Activated naive CD4-positive, alpha-beta T cell treated with anti-CD3 and anti-CD28 coated beads for 36 hours (primary cell): ENCODE measurements at places on chromosomes 1 and 21. TPM values are rescaled to one million over a fixed set of nuclear protein-coding genes. Genes with fewer than 3 reads are reported as not detected.

S100A8 gene
- total RNA-seq = not detected

RBM8A gene
- 242 TPM for total RNA-seq

AMY2A gene
- total RNA-seq = not detected

MAN1A2 gene
- 14.6 TPM for total RNA-seq

OR2AK2 gene
- not detected for total RNA-seq

SHISAL2A gene
- 11.3 TPM for total RNA-seq

FAM177B gene
- not detected for total RNA-seq

CCDC190 gene
- total RNA-seq = not detected

LCE3D gene
- not detected for total RNA-seq

PLA2G2D gene
- 0.19 TPM for total RNA-seq

PRAMEF5 gene
- not detected for total RNA-seq

CYP4A11 gene
- not detected for total RNA-seq

ADAMTSL4 gene
- 1.3 TPM for total RNA-seq

CATSPERE gene
- total RNA-seq = 0.17 TPM

ARHGAP29 gene
- total RNA-seq = 0.37 TPM

C8A gene
- not detected for total RNA-seq

APOBEC4 gene
- not detected for total RNA-seq

SPRR3 gene
- not detected for total RNA-seq

KCNE2 gene
- not detected for total RNA-seq

COL6A1 gene
- total RNA-seq = 1.6 TPM

KCNAB2 gene
- 166 TPM for total RNA-seq

HORMAD1 gene
- not detected for total RNA-seq

EXTL1 gene
- not detected for total RNA-seq

KCNQ4 gene
- total RNA-seq = 0.49 TPM

KIF2C gene
- total RNA-seq = 147 TPM

GPR25 gene
- total RNA-seq = not detected

SETD4 gene
- 15.2 TPM for total RNA-seq

SPATA21 gene
- total RNA-seq = not detected

MAP3K21 gene
- 1.8 TPM for total RNA-seq

PFKFB2 gene
- total RNA-seq = 3.4 TPM
